Urinary bladder (tissue), 4 donors: ENCODE measurements at places on chromosomes 12 and 14. TPM values are rescaled to one million over a fixed set of nuclear protein-coding genes. Genes with fewer than 3 reads are reported as not detected.

VPS37B gene
- 18.9 TPM for total RNA-seq

PARPBP gene
- 21.4 TPM for total RNA-seq

TAS2R31 gene
- 27.1 TPM for total RNA-seq

BCL7A gene
- 7.8 TPM for total RNA-seq

NTF3 gene
- 11.3 TPM for total RNA-seq

C14orf39 gene
- 0.63 TPM for total RNA-seq

LLPH gene
- total RNA-seq = 9.7 TPM
